ENCODE measurements at places on chromosomes 2 and 18.
A peak's percentile ranks its signal among the peaks of the same experiment; 100 is the strongest.

DNA sequence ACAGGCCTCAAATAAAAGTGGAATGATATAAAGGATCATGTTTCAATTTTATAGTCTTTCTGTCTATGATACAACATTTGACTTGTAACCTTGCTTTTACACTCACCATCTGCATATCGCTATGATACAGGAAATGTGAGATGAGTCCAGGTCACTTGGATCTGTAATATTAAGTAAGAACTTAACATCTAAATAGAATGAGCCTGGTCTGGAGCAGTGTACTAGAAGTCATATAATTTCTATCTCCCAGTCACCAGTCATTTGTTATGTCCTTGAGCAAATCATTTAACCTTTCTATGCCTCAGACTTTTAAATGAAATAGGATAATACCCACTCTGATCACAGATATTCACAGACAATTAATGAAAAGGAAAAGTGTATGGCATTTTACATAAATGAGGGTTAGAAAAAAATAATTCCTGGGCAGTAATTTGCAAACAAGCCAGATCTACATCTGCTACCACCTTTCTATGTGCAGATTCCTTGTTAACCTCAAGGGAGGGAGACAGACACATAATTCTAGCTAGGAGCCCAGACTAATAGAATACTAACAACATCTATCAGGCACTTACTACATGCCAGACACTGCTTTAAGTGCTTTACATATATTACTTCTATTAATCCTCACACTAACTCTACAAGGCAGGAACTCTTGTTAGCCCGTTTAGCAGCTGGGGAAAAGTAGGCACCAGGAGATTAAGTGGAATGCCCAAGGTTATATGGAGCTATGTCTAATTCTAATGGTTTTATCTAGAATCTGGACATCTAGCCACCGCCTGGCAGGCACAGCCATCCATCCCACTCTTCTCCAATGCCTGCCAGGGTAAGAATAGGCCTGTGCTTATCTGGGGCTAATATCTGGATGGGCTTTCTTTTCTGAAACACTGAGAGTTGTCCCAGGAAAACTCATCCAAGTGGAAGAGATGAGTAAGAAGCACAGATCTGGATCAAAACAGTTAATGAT, 313.6 kb upstream of the CDH20 start:
- DNase-seq: no peak

GRCh38 chr18:48673853-48674721, 135.3 kb downstream of the CTIF start:
- DNase-seq: no peak

- no peak for DNase-seq
These were observed 2.9 kb downstream of the STON1 start for GRCh38 chr2:48532824-48533223.

DNA sequence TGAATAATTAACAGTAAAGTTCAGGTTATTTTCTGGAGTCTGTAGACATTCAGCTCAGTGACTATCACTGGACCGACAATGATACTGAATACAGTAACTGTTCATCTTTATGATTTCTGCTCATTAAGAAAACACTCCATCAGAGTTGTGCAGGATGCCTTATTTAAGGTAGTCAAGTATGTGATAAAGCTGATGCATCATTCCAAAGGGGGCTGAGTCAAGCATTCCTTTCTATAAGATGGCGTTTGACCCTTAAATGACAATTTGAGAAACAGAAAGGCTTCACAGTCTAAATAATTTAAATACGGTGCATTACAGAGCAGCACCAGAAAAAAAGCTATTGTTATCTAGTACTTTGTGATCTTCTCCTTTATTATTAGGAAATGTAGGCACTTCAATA, 131.1 kb downstream of the CDH2 start:
- DNase-seq: no peak

DNA sequence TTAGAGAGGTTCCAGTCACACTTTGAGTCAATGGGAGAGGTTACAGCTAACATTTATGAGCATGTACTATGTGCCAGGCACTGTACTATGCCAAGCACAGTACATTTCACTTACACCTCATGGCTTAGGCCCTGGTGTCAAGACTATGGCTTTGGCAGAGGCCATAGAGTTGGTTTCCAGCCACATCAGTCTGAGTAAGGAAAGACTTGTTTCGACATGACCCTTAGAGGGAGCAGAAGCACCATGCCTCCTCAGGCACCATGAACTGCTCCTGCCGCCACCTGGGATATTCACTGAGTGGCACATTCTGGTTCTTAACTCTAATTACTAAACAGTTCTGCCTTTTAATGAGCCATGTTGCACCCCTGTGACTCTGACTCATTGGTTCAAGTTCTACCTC, 12.7 kb downstream of the DGUOK start:
- DNase-seq: peak; percentile 25

GRCh38 chr2:157691695-157692094, 63.0 kb upstream of the ACVR1C start:
- DNase-seq: no peak

DNA sequence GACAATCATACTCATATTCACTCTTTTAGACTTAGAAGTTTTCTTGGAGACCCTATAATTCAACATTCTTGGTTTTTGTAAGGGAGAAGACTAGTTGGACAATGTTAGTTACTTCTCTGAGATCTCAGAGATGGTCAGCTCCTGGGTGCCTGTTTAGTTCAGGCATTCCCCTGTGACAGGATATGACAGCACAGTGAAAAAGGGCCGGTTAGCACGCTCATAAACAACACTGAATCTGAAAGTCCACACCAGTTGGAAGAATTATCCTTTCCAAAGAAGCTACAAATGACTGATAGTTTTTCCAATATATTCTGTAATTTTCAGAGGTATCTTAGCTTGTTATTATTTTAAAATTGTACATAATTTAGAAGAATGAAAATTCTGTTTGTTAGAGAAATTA, 75.7 kb downstream of the ADAM23 start:
- no peak for DNase-seq

DNA sequence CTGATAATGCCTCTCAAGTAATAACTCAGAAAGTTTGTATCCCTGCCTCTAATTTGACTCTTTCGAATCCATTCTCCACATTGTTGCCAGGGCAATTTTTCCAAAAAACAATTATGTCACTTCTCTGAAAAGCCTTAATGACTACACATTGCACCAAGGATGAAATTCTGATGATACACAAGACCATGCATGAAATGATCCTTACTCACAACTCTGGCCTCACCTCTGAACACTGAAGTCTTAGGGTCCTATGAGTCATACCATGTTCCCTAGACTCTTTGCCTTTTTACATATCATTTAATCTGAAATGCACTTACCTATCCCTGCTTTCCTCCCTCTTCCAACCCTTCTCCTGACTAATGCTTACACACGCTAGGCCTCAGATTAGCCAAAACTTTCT, 51.0 kb downstream of the WDPCP start:
- DNase-seq: no peak

DNA sequence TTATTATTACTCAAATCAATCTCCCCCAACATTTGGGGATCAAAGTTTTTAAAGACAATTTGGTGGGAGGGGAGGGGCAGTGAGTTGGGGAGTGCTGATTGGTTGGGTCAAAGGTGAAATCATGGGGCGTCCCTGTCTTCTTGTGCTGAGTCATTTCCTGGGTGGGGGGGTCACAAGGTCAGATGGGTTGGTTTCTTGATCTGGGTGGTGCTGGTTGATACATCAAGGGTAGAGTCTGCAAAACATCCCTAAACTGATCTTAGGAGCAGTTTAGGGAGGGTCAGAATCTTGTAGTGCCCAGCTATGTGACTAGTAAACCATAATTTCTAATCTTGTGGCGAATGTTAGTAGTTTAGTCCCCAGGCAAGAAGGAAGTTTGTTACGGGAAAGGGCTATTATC, 67.4 kb downstream of the MOGAT1 start:
- no peak for DNase-seq

GRCh38 chr2:130365075-130365474, 9.2 kb downstream of the PTPN18 start:
- DNase-seq: no peak

DNA sequence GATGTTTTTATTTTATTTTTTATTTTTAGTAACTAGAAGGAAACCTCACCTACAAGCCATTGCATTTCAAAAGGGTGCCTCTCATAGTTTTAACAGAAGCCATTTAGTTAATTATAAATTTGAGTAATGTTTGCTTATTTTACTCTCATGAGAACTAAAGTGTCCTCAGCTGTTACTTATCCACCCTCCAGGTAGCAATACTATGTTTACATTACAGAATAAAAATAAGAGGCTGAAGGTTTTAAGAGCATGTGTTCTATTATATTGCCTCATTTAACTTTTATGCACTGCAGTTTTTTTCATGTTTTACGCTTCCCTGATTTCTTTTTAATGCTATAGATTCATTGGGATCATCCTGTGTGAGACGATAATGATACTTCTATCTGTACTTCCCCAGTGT, 235.5 kb downstream of the THSD7B start:
- DNase-seq: no peak

DNA sequence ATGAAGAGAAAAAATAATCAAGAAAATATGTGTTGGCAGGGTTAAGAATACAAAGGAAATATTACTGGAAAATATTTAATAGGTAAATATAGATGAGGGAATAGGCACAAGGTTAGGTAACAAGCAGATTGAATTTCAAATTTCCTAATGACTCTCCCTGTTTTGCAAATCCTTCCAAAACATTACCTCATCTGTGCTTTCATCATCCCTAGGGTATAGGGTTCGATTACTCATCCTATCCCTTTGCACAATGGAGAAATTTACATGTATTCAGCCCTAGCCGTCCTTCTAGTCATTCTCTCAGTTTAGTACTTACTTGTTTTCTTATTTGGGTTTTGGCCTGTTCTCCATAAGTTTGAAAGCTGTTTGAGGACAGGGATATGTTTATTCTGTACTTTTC, 864.6 kb upstream of the FSHR start:
- no peak for DNase-seq

DNA sequence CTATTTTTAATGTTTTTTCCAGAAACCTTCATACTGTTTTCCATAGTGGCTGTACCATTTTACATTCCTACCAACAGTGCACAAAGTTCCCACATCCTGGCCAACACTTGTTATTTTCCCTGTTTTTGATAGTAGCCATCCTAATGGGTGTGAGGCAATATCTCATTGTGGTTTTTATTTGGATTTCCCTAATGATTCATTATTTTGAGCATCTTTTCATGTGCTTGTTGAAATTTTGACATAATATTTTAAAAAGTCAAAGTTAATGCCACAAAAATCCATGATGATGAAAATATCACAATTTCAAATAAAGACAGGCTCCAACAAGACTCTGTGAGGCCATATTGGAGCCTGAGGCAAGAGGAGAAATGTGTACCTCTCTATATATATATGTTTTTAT, 50.2 kb downstream of the VWA3B start:
- no peak for DNase-seq

DNA sequence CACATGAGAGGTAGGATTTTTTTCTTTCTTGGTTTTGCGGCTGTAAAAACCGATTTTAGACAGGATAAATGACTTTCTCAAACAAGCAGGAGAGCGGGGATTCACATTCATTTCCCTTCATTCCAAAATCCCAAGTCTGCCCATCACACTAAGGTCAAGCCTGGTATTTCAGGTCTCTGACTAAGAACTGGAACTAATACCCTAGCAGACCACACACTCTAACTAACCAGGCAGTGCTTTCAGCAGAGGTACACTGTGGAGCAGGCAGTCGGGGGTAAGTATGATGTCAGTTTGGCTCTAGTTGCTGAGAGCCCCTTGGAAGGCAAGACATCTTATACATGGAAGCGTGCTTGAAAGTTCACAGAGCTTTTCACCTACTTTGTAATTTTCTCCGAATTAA, 128.1 kb upstream of the LHCGR start:
- DNase-seq: no peak

DNA sequence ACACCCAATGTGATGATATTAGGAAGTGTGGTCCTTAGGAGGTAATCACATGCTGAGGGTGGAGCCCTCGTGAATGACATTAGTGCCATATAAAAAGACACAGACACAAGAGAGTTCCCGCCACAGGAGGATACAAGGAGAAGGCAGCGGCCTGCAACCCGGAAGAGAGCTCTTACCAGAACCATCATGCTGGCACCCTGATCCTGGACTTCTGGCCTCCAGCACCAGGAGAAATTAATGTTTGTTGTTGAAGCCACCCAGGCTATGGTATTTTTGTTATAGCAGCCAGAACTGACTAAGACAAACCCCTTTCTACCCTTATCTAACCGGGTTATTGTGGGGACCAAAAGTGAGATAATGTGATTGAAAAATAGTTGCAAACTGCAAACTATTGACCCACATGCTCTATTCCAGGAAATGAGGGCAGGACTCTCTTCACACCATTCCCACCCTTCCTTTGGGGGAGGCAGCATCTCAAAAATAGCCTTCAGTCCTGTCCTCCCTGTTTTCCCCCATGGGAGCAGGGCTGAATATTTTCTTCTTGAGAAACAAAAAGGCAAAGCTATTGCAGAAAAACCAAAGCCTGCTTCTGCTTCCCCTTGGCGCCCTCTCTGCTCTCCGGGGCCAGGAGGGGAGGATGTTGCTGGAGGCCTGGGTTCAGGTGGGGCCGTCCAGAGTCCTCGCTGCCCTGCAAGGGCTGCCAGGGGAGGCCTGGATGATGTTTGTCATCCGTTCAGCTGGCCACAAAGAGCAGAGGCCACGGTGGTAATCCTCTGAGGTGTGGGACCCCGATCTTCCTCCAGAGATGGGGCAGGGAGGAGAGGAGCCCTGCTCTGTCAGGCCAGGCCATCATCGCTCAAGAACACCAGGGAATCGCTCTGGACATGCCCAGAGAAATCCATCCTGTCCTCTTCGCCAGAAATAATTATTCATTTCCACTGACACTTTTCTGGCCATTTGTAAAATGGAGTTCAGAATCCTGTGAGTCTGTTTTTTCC, 73.8 kb upstream of the HAAO start:
- no peak for DNase-seq

DNA sequence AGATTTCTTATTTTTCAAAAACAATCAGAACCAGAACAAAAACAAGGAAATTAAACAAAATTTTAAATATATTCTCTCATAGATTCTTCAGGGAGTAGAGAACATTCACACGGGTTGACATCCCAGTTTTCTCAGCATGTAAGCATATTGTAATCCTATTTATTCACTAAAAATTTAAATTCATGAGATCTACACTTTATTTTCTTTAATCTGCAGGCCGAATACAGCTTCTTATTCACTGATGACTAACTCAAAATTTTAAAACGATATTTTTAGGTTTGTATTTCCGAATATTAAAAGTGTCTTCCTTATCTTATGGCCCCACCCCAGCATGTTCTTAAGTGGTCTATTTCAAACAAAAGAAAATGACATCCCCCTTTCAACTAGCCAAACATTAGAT, 262.4 kb downstream of the MEIS1 start:
- DNase-seq: no peak

- DNase-seq: no peak
These were observed 117.7 kb upstream of the ACVR1C start for GRCh38 chr2:157746234-157746950.

- no peak for DNase-seq
These were observed 20.9 kb upstream of the CLASP1 start for GRCh38 chr2:121670181-121670580.

DNA sequence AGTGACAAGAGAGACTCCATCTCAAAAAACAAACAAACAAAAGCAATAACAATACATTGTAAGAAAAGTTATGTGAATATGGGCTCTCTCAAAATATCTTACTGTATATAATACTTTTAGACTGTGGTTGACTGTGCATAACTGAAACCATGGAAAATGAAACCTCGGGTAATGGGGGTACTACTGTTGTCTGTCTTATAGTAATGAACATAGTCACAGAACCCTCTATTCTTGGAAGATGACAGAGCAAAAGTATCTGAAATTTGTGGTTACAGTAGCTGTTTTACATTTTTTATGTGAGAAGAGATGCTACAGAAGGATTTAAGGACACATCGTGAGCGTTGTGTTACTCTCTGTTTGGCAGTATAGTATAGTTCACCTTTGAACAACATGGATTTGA, 60.5 kb downstream of the MAP4K4 start:
- no peak for DNase-seq

Data from activated naive CD4-positive, alpha-beta T cell treated with anti-CD3 and anti-CD28 coated beads, Interleukin-2, amount 50 U/mL, for 72 hours (primary cell).